ENCODE measurements at places on chromosomes 1 and 21. TPM values are rescaled to one million over a fixed set of nuclear protein-coding genes. Genes with fewer than 3 reads are reported as not detected.

GRCh38 chr1:73782901-73783300 lies 415.1 kb downstream of the LRRIQ3 start:
- DNase-seq, result no peak

The MIXL1 gene
- total RNA-seq, result not detected

The CFH gene
- not detected for total RNA-seq

DNA sequence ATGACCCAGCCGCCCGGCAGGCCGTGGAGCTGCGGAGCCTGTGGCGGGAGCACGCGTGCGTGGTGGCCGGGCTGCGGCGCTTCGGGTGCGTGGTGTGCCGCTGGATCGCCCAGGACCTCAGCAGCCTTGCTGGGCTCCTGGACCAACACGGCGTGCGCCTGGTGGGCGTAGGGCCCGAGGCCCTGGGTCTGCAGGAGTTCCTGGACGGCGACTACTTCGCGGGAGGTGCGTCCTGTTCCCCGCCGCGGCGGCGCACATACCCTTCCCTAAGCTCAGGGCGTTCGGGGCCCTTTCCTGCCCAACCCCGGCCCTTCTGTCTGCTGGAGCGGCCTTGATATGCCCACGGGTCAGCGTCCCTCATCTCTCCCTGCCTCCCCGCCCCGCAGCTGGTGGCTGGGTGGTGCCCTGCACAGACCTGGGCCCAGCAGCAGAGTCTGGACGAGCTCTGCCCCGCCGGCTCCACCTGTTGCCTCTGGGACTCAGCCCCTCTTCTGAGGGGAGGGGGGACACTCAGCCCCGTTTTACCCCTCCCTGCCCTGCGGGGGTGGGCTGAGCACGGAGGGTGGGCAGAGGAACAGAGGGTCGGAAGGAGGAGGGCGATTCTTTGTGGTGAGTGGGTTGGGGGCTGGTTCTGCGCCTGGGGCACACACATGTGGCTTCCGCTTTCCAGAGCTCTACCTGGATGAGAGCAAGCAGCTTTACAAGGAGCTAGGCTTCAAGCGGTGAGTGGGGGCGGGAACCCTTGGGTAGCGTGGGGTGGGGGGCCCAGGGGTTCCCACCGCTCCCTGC lies 688 bp downstream of the PRXL2B start:
- peak; percentile 47 for DNase-seq

GRCh38 chr1:198549866-198550265 lies 9.4 kb upstream of the ATP6V1G3 start:
- peak; percentile 18 for DNase-seq

The CR1 gene
- total RNA-seq, result not detected

- no peak for DNase-seq
These were observed 4.1 kb upstream of the DNMT3L start for GRCh38 chr21:44265734-44266270.

DNA sequence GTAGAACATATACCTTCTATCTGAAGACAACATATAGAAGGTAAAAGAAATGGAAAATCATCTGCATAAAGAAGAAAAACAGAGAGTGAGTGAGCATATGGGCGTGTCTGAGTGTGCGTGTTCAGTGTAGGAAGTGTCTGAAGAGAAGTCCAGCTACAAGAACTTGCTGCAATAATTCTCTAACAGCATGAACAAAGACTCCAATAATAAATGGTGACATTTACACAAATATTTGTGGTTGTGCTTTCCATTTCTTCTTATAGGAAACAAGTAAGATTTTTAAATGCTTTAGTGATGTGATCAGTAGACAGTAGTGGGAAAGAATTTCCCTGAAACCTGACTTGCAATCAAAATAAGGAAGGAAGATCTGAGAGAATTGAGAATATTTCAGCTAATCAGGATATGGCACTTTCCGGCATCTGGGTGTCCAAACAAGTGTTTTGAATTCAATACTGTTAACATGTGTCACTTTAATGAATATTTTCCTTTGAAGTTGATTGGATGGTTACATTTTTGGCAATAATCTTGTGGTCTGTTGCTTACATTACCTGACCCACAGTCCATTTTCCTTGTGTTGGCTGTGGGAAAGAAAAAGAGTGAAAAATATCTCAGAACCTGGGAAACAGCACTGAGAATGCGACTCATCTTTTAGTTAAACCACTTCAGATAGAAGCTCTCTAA lies 154.0 kb downstream of the TGFB2 start:
- DNase-seq, result no peak

All from activated naive CD4-positive, alpha-beta T cell treated with anti-CD3 and anti-CD28 coated beads for 36 hours (primary cell).